ENCODE measurements at places on chromosomes 2 and 18.

DNA sequence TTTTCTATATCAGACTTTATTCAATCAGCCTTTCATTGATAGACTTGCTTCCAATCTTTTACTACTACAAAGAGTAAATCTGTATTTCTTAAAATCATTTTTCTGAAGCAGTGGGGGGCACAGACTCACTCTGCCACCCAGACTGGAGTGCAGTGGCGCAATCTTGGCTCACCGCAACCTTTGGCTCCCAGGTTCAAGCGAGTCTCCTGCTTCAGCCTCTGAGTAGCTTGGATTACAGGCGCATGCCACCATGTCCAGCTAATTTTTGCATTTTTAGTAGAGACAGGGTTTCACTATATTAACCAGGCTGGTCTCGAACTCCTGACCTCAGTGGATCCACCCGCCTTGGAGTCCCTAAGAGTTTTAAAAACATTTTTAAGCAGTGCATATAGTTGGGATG, 270.6 kb upstream of the REG3G start:
- no peak for DNase-seq

GRCh38 chr18:62545098-62545497, 22.3 kb downstream of the ZCCHC2 start:
- DNase-seq = no peak

GRCh38 chr2:54512663-54513362, 56.7 kb downstream of the SPTBN1 start:
- no peak for DNase-seq

GRCh38 chr2:95138702-95139101, 17.1 kb upstream of the MRPS5 start:
- no peak for DNase-seq

DNA sequence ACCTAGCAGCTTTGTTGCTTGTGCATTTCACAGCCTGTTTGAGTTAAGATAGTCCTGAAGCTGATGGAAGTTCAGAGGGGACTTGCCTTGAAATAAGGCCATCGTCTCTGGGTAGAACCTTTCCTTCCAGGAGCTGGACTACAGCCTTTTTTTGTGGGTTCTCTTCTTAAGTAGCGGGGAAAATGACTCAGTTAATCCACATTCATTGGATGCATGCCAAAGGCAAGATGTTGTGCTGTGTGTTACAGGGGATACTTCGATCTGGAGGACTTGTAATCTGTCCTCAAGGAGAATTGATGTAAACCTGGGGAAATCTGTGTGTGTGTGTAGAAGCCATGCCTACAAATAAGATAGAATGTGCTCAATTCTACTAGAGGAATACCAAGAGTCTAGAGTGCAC, 46.8 kb downstream of the RPIA start:
- no peak for DNase-seq

DNA sequence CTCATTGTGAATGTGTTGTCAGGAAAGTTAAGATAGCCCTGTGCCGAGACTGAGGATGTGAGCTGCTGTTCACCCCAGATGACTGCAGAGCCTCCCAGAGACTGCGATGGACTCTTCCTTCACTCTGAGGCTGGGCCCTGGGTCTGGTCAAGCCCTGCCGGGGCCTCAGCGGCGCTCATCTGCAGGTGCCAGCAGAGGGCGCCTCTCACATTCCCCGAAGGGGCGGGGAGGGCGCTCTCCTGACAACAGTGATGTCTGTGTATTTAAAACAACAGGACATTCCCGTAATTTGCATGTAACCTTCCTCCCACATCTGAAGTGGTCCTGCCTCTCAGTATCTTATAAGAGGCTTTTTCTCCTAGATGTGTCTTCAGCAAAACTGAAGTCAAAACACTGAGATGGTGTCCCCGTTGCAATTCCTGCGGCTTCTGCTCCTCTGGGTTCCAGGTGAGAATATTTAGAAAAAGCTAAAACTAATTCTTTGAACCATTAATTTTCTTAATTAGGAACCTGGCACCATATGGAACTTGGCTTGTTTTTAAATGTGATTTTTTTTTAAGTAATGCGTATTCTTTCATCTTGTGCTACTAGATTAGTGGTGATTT, 1377.9 kb downstream of the RPIA start:
- DNase-seq = no peak

DNA sequence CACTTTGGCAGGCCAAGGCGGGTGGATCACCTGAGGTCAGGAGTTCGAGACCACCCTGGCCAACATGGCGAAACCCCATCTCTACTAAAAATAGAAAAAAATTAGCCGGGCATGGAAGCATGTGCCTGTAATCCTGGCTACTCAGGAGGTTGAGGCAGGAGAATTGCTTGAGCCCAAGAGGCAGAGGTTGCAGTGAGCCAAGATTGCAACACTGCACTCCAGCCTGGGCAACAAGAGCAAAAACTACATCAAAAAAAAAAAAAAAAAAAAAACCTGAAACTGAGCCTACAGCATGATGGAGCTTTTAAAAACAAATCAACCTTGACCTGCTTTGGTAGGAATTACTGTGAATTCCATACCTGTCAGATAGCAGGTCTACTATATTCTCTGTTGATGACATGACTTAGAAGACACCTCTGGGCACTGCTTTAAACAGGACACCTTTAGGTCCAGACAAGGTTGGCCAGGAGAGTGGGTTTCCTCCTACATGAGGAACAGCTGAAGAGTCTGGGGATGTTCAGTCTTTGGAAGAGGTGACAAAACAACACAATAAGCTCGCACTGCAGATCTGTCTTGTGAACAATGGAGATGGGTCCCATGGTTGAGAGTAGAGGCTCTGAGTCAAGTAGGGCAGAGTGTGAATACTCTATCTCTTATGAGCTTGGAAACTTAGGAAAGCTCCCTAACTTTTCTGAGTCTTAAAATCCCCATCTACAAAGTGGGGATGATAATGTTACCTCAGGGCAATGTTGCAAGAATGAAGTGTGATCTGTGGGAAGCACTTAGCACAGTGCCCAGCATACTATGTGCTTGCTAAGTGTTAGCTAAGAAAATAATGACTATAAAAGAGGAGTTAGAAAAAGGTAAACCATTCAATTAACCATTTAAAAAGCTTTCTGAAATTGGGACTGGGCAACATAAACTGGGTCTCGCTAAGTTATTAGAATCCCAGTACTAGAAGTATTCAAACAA, 25.2 kb downstream of the TMEM163 start:
- no peak for DNase-seq

GRCh38 chr2:11029136-11029535, 117.4 kb downstream of the KCNF1 start:
- DNase-seq = no peak

DNA sequence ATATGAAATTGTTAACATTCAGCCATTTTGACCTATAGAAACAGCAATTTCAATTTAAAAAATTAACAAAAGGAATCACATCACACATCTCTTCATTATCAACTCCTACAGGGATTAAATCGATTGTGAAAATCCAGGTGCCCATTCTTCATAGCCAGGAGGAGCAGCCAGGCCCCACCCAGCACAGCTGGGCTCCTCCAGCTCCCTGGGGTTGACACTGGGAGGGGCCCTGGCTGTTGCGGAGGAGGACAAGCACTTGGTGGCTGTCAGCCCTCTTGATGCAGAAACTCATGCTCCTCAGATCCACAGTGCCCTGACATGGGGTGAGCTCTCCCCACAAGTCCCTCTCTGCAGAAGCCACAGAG, 99.8 kb downstream of the FAM210A start:
- DNase-seq = no peak

- no peak for DNase-seq
Measured at GRCh38 chr2:236685361-236685760, 115.7 kb downstream of the ACKR3 start.

DNA sequence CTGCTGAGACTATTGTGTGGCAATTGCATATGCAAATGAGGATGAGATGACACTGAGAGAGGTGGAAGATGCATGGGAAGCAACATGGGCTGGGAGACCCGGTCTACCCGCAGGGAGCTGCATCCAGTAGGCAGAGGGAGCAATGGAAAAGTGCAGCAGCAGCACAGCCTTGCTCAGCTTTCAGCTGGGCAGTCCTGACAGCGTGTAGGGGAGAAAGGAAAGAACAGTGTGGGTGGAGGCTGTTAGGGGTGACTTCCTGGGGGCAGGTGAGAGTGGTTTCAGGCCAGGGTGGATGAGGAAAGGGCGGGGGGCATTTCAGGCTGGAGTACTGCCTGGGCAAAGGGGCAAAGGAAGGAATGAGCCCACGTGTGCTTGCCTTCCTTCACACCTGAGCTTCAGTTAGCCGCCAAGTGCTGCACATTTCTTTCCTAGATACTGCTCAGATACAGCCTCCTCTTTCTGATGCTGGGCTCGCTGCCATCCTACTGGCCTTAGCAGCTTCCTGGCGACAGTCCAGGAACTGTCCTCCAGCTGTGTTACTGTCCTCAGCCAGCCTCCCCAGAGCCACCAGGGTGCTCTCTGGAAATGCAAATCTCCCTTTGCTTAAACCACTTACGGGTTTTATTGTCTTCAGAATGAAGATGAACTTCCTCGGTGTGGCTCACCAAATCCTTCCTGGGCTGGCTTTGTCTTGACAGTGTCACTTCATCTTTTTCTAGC, 276.3 kb downstream of the TSN start:
- no peak for DNase-seq

DNA sequence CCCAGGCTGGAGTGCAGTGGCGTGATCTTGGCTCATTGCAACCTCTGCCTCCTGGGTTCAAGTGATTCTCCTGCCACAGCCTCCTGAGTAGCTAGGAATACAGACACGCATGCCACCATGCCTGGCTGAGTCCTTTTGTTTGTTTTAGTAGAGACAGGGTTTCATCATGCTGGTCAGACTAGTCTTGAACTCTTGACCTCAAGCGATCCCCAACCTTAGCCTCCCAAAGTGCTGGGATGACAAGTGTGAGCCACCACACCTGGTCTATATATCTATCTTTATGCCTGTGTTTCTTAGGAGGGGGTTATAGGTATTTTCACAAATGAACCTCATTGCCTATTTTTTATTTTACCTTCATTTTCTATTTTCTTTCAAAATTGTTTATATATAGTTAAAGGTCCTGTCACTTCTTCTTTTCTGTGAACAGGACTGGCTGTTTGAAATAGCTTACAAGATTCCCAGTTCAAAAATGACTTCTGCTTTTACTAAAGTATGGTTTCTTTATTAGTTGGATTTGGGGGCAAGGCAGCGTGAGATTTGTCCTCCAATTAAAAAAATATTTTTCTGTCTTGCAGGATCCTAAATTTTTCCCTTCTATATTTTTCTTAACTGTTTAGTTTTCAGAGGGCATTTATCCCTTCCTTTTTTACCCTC, 16.4 kb upstream of the MARCHF7 start:
- DNase-seq = no peak

- no peak for DNase-seq
Measured at GRCh38 chr2:181946444-181947127, 39.1 kb upstream of the PPP1R1C start.

DNA sequence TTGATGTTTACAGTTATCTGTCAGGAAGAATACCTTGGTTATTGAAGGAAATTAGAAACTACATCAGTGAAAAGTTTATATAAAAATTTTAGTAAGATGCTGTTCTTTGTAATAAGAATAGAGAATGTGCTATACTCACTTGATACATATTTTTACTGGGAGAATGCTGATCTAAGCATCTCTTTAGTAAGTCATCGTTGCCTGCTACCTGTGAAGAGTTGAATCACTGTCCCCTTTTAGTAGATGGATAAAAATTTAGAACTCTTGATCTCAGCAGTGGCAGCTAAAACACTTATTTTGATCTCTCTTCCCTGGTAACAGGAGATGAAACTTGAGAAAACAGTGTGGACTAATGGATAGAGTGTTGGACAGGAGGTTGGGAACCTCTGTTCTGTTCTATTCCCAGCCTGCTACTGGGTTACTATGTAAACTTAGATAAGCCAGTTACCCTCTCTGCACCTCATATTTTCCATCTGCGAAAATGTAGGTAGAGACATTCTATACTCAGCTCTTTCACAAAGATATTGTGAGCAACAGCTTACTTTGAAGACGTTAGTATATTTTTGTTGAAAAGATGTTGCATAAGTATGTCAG, 100.3 kb downstream of the FEZ2 start:
- DNase-seq = no peak

DNA sequence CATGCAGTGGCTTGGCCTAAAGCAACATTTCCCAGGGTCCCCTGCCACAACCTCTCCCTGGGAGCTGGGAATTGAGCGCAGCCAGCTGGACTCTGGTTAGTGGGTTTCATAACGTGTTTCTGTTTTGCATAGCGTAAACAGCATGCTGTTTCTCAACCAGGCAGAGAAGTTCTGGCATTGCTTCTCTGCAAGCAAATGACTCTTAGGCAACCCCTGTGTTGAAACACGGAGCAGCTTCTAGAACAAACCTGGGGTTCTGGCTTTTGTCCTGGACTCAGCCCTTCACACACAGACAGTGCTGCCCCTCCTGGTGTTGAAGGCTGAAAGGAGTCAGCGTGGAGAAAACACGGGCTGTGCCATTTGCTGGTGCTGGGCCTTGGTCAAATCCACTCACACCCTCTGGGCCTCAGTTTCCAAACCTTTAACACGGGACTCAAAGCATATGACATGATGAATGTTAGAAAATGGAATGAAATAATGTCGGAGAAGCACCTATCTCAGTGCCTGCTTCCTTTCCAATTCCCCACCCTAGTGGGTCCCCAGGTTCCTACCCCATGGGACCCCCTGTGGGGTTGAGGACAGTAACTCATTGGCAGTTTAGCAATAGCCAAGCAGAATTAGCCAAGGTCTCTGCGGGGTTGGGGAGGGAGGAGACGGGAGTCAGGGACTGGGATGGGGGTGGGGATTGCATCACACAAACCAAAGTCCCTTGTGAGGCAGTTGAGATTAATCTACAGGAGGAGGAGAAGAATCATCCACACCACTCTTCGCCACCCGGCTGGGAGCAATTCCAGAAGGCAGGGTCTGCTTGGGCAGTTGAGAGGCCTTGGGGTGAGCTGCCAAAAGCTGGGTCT, 30.2 kb upstream of the IL1R2 start:
- no peak for DNase-seq

- DNase-seq = no peak
Measured at GRCh38 chr18:79456105-79456980, 60.6 kb downstream of the NFATC1 start.

Measured in activated naive CD4-positive, alpha-beta T cell treated with anti-CD3 and anti-CD28 coated beads, Interleukin-2, amount 50 U/mL, for 72 hours (primary cell).